ENCODE measurements at places on chromosomes 3 and 15.

DNA sequence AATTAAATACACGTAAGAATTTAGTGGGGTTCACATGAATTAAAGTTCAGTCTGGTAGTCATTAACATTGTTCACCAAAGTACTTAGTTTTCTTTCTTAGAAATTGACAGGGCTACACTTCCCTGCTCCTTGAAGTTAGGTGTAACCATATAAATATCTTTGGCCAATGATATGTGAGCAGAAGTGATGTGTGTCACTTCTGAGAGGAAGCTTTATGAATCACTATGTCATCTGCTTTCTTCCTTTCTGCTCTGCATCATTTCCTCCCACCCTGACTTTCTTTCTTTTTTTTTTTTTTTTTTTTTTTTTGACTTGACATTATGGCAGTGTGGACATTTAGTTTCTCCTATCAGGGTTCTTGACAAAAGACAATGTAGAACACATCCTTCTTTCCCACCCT lies 156.2 kb upstream of the COL8A1 start:
- no peak for ATAC-seq

DNA sequence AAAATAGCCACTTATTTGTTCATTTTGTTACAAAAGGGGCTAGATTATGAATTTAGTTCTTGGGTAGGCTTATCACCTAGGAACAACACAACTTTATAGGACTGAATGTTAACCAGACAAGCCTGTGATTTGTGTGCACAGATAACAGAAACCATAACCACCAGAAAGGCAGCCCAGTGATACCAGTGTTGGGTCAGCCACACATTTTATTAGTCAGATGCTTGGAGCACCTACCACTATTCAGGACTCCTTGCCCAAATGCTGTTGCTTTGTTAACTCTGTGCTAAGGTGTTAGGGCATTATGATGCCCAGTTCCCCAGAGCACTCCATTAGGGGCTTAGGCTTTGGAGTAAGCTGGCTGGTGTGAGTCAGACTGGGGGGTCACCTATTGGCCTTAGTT lies 22.5 kb downstream of the PLCL2 start:
- no peak for ATAC-seq

GRCh38 chr3:68771681-68772080 lies 160.7 kb downstream of the TAFA4 start:
- ATAC-seq: no peak

GRCh38 chr3:41575724-41576123 lies 376.4 kb downstream of the CTNNB1 start:
- ATAC-seq: no peak

- ATAC-seq: no peak
Observed at GRCh38 chr3:513301-513700, 316.7 kb downstream of the CHL1 start.

DNA sequence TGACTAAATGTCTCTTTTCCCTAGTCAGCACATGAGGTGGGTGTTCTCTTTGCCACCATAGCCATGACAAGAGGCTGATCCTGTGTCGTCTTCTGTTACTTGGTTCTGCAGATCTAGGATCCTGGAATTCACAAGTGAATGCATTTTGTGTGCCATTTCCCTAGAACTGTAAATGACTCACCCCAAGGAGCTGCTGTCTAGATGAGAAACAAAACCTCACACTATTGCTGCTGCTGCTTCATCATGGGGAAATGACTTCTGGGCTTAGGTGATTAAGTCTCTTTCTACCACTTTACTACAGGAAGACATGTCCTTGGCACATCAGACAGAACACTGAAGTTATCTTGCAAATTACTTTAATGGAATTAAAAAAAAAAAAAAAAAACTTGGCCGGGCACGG lies 54.9 kb downstream of the SLCO3A1 start:
- no peak for ATAC-seq

- ATAC-seq: peak; percentile 33
Observed at GRCh38 chr3:126287171-126287535, 70.1 kb downstream of the KLF15 start.

DNA sequence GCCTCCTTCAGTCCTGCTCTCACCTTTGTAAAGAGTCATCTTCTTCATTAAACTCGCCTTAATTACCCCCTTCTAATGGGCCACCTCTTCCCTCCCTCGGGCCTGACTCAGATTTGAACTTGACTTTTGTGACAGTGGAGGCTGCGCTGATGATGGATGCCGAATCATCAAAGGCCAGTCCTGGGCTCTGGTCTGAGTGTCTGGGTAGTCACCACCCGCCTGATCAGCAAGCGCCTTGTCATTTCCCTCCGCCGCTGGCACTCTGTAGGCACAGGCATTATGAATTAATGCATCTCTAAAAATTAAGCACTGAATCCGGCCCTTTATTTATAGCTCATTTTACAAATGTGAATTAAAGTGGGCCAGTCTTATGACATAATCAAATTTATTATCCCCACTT lies 116.7 kb upstream of the PROK2 start:
- no peak for ATAC-seq

GRCh38 chr3:189587664-189588040 lies 43.5 kb upstream of the TP63 start:
- ATAC-seq: no peak

- ATAC-seq: no peak
Observed at GRCh38 chr15:63310646-63311045, 33.2 kb downstream of the APH1B start.

GRCh38 chr15:74423431-74424257 lies 10.1 kb downstream of the SEMA7A start:
- no peak for ATAC-seq

DNA sequence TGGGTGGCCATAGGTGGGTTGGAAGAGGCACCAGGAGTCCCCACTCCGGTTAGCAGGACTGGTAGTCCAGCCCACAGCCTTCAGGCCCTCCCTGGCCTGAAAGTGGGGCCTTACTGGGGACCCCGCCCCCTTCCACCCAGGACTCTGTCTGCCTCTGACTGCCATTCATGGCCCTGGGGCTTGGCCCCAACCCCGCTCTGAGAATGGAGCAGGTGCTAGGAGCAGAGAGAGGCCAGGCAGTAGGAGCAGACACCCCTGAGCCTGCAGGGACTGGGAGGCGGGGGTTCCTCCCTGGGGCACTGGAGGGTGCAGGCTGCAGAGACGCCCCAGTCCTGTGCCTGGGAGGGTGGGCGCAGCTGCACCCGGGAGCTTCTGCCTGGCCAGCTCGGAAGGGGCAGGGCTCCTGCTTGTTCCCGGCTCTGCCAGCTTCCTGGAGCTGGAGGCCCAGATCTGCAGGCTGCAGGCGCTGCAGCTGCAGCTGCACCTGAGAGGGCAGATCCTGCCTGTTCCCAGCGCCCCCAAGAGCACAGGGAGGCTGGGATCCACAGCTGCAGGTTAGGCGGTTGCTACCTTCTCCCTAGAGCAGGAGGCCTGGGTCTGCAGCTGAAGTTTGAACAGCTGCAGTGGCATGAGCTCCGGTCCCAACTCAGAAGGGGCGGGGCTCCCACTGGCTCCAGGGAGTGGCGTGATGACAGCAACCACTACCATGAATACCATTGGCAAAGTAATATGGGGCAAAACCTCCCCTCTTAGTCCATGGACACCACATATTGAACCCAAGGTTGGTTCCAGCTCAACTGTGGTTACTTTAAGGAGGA lies 194.7 kb downstream of the SQOR start:
- ATAC-seq: no peak

GRCh38 chr3:133330065-133330464 lies 69.8 kb upstream of the BFSP2 start:
- ATAC-seq: no peak

DNA sequence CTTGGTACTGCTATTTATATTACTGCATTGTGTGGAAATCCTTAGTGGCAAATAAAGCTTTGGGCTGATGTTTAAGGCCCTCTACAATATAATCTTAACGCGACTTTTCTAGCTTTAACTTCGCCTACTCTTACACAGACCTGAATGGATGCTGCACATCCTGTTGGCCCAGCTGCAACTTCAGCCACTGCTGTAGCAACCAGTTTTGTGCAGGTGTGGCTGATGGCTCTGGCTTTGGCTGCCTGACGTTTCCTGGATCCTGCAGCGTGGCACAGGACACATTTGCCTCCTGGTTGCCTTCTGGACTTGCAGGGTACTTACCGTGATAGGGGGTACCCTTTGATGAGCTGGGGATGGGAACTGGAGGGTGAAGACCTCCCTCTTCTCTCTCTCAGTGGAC lies 20.2 kb upstream of the ERICH6 start:
- ATAC-seq: no peak

DNA sequence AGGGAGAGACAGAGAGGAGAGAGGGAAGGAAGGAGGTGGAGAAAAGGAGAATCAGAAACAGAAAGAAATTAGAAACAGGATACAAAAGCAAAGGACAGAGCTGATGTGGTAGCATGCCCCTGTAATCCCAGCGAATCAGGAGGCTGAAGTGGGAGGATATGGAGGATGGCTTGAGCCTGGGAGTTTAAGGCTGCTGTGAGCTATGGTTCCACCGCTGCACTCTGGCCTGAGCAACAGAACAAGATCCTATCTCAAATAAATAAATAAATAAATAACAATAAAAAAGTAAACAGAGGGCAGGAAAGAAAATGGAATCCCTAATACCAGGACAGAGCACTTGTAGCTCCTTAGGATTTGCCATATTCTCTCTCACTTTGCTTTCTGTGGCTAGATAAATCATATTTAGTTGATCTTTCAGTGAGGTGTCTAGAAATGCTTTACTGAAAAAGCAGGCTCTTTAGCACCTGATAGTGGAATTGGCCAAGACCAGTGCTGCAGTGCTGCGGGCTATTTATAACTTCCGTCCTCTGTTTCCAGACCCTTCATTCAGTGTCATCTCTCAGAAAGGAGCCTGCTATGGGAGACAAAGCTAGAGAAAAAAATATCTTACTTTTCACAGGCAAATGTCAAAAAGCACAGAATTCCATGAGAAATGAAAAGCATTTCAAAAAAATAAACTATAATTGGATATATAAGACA lies 20.0 kb upstream of the SLC28A2 start:
- no peak for ATAC-seq

GRCh38 chr3:164450276-164450905 lies 627.9 kb downstream of the SI start:
- peak; percentile 66 for ATAC-seq

- no peak for ATAC-seq
Observed at GRCh38 chr3:197197334-197197733, 101.1 kb downstream of the DLG1 start.

DNA sequence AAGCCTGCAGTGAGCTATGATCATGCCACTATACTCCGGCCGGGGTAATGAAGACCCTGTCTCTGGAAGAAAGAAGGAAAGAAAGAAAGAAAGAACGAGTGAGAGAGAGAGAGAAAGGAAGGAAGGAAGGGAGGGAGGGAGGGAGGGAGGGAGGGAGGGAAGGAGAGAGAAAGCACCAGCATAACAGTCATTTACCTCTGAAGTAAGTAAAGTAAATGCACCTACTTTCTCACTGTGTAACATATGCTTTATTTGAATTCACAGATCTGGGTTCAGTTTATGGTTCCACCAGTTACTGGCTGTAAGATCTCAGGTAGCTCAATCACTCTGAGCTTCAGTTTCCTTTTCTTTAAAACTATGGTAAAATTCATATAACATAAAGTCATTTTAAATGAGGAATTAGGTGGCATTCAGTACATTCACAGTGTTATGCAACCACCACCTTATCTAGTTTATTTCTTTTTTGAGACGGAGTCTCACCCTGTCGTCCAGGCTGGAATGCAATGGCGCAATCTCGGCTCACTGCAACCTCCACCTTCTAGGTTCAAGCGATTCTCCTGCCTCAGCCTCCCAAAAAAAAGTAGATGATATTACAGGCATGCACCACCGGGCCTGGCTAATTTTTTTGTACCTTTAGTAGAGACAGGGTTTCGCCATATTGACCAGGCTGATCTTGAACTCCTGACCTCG lies 16.1 kb upstream of the RAD54L2 start:
- no peak for ATAC-seq

Measured in gastroesophageal sphincter (tissue), 4 donors.